ENCODE measurements at places on chromosomes 4 and X. TPM values are rescaled to one million over a fixed set of nuclear protein-coding genes. Genes with fewer than 3 reads are reported as not detected.

RAI2 gene
- total RNA-seq = 2.1 TPM

CCDC110 gene
- 3.3 TPM for total RNA-seq

DNA sequence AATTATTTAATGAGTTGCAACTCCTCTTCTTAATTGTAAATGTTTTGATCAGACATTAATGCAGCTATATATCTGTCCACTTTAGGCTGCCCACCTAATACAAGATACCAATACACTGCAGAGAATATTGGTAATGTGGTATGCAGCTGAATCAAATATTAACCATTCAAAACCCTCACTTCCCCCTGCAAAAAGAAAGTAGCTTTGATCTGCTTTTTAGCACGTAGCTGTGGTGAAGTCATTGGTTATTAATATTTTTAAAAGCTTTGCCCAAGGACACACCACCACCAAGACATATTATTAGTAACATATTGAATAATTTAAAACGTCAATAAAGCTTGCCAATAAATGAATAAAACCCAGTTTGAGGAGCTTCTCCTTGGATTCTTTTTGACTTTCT lies 28.6 kb upstream of the CYP2U1 start:
- DNase-seq = no peak

- DNase-seq = peak; percentile 86
Observed at GRCh38 chrX:54807524-54808108, at the start of gene MAGED2. Gene MAGED2, plus strand, starts transcription at chrX:54807745. Its CDS starts 1,587 bp downstream, at chrX:54809332.

DNA sequence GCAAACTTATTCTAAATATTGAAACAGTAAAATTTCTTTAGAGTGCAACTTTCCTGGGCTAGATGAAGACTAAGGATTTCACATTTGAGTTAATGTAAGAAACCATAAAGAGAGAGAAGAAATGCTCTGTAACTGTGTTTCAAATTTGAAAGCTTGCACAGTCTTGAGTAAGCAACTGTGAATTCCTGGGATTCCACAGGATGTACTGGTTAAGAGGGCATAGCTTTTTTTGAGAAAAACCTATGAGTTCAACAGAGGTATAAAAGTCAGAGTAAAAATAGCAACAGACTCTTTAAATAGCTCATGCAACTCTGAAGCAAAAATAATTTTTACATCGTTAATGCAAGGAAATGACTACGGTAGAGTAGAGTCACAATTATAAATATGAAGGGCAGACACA lies 25.5 kb downstream of the ZNF330 start:
- no peak for DNase-seq

DNA sequence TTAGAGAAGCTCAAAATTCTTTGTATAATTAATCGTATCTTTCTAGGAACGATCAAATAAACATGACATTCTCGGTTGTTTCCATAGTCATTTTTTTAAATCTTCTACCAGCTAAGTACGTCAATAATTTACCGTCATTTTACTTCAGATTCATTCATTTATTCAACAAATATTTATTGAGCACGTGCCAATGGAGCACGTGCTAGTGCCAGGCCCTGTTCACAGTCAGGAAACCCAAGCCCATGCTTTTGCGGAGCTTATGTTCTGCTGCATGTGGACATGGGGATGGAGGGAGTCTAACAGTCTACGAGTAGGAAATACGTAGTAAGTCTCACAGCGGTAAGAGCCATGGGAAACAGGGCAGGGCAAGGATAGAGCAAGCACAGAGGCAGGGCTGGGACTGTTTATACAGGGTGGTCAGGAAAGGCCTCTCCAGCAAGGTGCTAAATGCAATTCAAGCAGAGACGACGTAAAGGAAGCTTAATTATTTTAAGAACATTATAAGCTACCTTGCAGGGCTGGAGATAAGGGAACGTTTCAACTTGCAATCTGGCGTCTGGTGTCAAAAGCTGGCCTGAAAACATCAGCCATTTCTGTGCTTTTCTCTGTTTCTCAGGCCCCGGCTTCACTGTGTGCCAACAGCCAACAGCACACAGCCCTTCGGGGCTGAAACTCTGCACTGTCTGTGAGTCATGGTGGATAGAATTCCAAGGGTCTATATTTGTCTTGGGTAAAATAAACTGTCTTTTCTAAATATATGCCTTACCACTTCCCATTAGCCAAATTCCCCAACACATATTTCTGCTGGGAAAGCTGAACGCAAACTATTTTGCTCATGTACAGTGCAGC lies 517.1 kb upstream of the ZFP42 start:
- DNase-seq = peak; percentile 78

Data from tongue (tissue), 3 donors.